ENCODE measurements at places on chromosomes 7 and 10.

- no peak for DNase-seq
These were observed 44.6 kb upstream of the DLG5 start for GRCh38 chr10:77970869-77971803.

DNA sequence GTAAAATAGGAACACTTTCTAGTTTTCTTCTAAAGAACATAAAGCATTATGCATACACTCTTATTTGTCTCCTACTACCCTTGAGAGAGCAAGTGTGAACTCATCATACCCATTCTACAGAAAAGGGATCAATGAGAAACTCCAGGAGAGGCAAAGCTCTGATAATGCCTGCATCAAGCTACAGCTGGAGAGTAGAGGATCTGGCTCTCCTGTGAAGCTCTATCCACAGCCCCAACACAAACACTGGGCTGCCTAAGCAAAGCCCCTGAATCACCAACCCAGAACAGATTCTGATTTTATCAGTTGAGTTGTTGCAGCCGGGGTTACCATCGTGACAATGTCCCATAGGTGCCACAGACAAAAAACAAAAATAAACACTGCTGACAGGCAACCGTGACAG, 74.9 kb downstream of the NUDCD3 start:
- no peak for DNase-seq

DNA sequence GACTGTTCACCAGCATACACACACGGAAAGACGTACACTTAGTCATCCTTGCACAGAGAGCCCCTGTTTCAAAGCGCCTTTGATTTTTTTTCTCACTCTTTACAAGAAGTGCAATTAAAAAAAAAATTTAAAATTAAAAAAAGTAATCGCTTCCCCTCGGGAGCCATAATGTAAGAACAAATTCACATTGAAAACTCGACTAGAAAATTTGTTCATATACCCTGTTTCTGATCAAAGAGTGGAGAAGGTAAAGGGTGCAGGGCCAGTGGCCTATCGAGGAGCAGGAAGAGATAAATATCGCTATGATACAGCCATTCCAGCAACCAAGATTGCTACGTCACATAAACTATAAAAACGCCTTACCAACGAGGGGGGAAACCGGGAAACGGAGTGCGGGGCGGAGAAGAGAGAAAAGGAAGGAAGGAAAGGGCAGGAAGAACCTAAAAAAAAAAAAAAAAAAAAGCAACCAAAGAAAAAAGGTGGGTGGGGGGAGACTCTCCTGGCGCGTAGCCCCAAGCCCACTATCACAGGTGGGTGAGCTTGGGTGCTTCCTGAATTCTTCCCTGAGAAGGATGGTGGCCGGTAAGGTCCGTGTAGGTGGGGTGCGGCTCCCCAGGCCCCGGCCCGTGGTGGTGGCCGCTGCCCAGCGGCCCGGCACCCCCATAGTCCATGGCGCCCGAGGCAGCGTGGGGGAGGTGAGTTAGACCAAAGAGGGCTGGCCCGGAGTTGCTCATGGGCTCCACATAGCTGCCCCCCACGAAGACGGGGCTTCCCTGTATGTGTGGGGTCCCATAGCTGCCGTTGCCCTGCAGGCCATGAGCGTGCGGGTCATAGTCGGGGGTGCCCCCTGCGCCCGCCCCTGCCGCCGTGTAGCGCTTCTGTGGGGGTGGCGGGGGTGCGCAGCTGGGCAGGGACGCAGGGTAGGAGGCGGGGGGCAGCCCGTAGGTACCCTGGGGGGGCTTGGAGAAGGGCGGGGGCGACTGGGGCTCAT, 5.2 kb upstream of the HOXA2 start:
- DNase-seq = no peak

DNA sequence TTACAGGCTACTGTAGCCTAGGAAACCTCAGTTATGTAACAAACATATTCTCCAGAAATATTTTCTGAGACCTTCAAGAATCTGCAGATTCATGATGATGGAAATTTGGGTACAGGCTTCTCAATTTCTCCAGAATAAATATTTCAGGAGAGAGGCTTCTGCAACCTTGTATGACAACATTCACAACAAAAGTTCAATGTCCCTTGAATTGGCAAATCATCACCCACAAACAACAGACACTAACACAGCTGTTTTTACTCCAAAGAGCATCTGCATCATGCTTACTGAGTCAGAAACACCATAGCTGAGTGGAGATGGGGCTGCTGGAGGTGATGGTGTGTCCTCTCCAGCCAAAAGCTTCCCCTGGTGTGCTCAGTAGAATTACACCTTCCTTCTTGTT, 9.3 kb upstream of the COBL start:
- no peak for DNase-seq

DNA sequence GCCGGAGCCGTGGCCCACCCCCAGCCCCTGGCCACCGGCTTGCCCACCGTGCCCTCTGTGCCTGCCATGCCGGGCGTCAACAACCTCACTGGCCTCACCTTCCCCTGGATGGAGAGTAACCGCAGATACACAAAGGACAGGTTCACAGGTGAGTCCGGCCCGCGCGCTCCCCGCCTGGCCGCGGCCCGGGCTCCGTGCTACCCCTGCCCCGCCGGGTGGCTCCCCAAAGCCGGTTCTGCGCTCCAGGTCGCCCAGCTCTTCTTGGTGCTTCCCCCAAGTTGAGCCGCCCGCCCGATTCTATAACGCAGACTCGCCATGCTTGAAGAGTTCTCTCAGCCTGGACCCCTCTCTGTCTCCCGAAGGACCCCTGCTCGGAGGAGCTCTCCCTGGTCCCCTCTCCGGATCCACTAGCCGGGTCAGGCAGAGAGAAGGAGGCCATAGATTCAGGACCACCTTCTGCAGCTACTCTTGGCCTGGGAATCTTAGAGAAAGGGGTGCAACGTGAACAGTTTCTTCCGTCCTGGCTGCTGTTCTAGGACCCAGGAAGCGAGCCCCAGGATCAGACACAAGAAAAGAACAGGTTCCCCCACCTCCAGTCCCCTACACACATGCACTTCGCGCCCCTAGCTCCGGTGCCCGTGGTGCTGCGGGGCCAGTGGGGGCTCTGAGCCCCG, 999 bp downstream of the TLX1 start:
- no peak for DNase-seq

Measured in NCI-H2081 treated with DMSO at 0.1 percent for 48 hours (cell line).